ENCODE measurements at places on chromosomes 2 and 18. TPM values are rescaled to one million over a fixed set of nuclear protein-coding genes. Genes with fewer than 3 reads are reported as not detected.

GRCh38 chr2:129763190-129763846 is 216.1 kb upstream of the RAB6C start:
- DNase-seq = no peak

- no peak for DNase-seq
These were observed 54.2 kb upstream of the MAPRE3 start for GRCh38 chr2:26916128-26916692.

DNA sequence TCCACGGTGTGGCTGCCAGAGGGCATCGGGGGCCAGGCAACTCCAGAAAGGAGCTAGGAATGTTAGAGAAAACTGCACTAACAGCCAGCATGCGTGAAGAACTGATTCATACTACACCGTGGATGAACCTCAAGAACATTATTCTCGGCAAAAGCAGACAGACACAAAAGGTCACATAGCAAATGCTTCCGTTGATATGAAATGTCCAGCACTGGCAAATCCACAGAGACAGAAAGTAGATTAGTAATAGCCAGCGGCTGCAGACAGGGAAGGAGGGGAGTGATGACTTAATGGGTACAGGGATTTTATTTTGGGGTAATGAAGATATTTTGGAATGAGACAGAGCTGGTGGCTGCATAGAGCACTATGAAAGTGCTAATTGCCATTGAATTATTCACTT is 37.4 kb downstream of the SCTR start:
- DNase-seq = no peak

GRCh38 chr2:159073256-159073655 is 104.8 kb downstream of the TANC1 start:
- no peak for DNase-seq

DNA sequence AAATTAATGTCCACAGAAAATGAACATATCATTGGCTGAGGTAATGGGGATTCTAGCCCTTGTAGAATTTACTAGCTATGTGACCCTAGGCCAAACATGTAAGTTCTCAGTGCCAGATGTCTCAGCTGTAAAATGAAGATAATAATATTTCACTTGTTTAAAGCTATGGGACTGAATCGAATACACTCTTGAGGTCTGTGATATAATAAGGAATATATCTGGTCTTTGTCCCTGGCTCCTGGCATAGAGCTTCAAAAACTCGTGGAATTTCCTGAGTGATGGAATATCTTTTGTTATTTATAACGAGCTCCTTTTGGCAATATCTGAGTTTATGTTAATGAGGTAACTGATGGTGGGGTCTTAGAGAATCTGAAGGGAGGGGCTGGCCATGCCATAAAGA is 201.4 kb upstream of the CYP26B1 start:
- no peak for DNase-seq

Gene ALLC
- not detected for total RNA-seq

DNA sequence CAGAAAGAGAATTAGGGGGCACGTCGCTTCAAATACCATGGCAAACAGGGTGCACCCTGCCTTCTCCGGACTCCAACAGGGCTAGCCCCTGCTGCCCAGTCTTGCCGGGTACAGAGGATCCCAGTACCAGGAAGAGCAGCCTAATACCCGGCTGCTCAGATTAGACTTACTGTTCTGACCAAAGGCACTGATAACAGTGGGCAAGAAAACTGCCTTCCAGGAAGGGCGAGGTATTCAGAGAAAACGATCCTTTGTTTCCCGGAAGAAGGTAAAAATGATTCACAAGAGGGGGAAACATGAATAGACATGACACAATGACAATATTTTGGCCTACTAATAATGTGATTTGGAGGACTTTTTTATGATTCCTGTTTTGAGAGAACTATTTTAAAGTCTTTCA is 99.9 kb downstream of the SS18 start:
- no peak for DNase-seq

Gene SGPP2
- total RNA-seq = 1.1 TPM

DNA sequence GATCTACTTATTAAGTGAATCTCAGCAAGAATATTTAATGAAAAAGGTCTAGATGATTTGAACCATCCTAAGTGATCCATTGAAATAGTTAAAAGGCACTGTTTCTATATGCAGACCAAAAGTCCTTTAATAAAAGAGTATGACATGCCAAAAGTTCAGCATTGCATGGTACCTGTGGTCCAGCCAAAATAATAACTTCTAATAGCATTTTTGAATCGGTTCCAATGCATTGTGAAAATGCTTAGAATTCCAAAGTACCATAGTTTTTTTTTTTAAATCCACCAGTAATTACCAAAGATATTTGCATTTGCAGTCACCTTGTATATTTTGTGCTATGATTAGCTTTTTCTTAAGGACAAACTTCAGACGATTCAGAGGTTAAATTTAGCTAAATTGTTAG is 79.9 kb downstream of the NYAP2 start:
- DNase-seq = no peak

- no peak for DNase-seq
These were observed 109.8 kb upstream of the SIX2 start for GRCh38 chr2:45119038-45119437.

Gene SMYD1
- total RNA-seq = 45.7 TPM

Gene KLHL14
- 0.71 TPM for total RNA-seq

GRCh38 chr2:127872354-127872753 is 13.4 kb downstream of the AMMECR1L start:
- DNase-seq = no peak

DNA sequence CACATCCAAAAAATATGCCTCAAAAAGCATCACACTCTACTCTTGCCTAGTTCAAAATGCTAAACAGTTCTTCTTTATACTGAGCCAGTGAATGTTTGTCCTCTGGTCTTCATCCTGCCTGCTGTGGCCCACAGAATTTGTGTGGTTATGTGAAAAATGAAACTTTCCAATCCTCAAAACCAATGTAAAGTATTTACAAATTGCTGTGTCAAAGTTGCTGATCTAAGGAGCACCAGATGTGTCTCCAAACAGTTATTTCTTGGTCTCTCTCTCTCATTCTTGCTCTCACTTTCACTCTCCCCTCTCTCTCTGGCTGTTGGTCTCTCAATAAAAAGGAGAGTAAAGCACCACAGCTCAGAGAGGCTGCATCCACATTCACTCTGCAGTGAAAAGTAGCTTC is 23.0 kb downstream of the EPHA4 start:
- no peak for DNase-seq

DNA sequence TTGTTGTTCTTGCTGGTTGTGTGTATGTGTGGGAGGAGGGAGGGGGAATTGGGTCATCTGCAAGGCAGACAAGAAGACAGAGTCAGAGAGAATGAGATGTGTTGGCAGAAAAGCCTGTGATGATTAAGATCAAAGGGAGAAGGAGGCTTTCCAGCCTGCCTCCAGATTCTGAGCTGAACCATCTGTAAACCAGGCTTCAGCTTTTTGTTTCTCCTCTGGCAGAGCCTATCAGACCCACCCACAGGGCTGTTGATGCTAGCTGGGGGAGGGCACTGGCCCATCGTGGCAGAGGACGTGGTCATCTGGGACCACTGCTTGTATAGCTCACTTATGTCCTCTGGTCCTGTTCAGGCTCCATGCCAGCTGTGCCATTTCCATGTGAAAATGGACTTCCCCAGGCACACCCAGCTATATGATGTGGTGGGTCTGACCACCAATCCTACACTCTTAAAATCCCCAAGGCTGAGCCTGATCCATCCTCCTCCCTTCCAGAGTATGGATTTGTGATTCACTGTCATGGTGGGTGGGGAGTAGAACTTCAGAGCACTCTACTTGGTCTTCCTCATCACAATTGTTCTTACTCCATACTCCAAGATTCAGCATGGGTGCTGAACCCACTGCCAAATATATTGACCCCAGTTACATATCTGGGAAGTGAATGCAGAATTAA is 27.8 kb upstream of the COL6A3 start:
- DNase-seq = peak; percentile 68

GRCh38 chr2:201909348-201909747 is 103.0 kb downstream of the CDK15 start:
- DNase-seq = no peak

Gene RESP18
- total RNA-seq = not detected

DNA sequence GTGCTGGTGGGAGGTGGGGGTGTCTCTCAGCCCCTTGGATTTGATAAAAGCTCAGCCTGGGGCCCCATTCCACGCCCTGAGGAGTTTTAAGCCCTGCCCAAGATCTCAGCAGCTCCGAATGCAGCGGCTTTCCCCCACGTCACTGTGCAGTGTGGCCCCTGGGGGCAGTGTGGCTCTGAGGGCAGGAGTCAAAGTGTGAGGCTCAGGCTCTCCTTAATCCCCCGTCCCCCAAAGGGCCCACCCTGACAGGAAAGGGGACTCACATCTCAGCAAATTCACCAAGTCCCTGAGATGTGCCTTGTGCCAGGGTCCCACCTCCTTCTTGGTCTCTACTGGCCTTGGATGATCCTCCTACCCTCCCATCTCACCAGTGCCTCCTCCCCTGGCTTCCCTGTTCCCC is 25.2 kb downstream of the NPPC start:
- DNase-seq = peak; percentile 30

- peak; percentile 71 for DNase-seq
These were observed 136.4 kb downstream of the HDAC4 start for GRCh38 chr2:239264492-239264837.

DNA sequence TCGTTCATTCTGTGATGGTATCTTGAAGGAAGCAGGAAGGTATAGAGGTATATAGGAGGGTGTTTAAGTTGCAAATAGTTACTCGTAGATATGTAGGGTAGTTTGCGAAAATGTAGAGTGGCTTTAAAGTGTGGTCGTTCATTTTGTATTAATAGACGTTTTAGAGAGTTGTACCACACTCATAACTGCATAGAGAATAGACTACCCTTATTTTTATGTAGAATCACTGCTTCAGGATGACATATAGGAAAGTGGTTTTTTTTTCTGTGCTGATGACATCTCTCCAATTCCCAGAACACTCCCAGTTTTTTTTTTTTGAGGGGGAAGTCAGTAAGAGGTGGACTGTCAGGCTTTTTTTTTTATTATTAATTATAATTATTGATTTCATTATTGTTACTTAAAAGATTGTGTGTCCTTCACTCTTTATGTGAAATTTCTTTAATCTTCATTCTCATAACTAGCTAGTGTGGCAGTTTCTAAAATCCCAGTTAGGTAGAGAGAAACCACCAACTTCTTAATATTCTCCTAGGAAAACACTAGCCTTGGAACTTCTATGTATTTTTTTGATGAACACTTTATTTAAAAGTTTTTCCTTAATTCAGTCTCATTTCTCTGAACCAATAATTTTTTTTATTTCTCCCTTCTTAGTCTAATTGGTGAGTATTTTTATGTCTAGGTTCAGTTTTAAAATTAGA is 1.5 kb downstream of the ACTR3 start:
- DNase-seq = no peak

- DNase-seq = no peak
These were observed 103.4 kb upstream of the TFCP2L1 start for GRCh38 chr2:121388371-121388770.

DNA sequence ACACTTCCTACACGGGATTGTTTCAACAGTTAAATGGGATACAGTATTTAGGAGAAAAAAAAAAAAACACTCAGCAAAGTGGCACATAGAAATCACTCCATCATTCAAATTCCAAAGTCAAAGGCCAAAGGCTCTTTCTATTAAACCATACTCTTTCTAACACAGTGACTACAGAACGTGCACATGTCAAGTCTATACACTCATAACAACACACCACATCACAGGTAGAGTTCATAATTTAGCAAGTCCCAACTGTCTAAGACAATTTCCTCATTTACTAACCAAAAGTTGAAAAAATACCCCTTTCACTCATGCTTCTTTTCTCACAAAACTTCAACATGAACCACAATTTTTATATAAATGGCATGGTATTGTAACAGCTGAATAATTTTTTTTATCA is 70.8 kb downstream of the MBOAT2 start:
- DNase-seq = no peak

- DNase-seq = no peak
These were observed 168.5 kb upstream of the NOSTRIN start for GRCh38 chr2:168633895-168634294.

DNA sequence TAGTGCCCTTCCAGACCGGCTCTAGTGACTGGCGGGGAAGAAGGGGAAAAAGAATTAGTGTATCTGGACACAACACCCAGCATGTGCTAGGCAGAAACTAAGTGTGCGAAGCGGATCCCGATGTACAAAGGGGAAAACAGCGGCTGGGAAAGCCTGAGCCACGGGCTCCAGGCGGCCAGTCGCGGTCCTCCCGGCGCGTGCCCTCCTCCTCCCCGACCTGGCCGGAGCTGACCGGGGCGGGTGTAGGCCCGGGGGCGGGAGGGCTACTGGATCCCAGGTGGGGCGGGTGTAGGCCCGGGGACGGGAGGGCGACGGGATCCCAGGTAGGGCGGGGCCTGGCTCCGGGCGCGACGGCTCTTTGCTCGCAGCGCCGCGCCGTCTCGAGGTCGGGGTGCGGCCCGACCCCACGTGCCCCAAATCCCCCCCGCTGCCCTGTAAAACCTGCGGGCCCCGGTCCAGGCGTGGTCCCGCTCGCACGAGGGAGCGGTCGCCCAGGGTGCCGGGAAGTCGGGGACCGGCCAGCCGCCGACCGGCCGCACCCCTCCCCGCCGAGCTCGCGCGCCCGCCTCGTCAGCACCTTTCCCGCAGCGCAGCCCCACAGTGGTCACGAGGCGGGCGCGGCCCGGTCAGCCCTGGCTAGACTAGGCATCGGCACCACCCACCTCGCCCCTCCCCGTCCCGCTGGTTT is 48.8 kb downstream of the C2orf42 start:
- DNase-seq = no peak

Gene FEV
- not detected for total RNA-seq

Gene RHOB
- total RNA-seq = 1,323 TPM

- DNase-seq = no peak
These were observed 69.9 kb downstream of the CYP26B1 start for GRCh38 chr2:72077702-72078169.

GRCh38 chr18:49917742-49918141 is 104.4 kb upstream of the ACAA2 start:
- no peak for DNase-seq

DNA sequence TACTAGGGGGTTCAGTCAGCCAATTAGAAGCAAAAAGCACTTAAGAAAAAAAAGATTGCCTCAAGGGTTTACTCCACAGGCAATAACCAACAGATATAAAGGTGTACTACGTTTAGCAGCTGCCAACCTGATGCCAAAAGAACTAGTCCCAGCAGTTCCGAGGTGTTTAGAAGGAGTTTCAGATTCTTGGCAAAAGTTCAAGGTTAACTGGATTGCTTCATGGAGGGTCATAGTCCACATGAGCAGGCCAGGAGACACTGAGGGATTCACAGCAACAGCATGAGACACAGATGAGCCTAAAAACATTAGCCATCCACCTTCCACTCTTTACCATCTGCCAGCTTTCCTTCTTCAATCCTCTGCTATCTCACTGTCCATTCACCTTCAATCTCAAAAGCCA is 4.9 kb upstream of the DNAH7 start:
- DNase-seq = no peak
